Effector memory CD4-positive, alpha-beta T cell (primary cell): ENCODE measurements at places on chromosomes 11 and 22.

DNA sequence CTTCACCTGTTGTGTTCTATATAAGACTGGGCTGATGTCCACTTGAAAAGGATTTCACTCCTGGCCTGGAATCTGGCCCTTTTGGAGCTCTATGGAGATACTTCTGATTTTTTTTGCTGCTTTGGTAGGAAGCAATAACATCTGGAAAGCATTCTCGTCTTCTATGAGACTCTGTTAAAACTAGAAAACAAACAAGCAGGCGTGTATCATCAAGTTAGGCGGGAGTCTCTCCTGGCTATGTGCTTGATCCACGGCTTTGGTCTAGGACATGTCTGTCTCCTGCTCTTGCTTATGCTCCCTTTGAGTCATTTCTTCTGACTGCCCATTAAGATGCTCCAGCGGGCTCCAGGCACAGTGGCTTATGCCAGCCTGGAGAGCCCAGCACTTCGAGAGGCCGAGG, 121.4 kb upstream of the TTC12 start:
- no peak overlapping the region for H3K27ac ChIP-seq
- no peaks in the 10 kb centered on the region for H3K4me1 ChIP-seq
- H3K4me3 ChIP-seq, result no peak overlapping the region
- no peaks in the 10 kb centered on the region for H3K27me3 ChIP-seq

DNA sequence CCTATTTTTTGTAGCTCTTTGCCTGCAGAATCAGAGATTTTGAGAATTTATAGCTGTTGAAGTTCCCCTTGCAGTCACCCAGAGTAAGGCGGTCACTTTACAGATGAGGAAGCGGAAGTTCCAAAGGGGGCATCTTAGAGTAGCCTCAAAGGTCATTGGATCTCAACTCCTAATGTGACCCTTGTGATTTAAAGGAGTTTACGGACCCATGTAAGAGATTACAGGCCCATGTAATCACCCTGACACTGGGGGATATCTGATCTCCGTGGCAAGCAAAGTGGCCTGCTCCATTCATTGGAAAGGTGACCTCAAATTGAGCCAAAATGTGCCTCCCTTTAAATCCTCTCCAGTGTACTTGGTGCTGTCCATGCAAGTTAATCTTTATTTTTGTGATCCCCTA, 15.7 kb downstream of the P2RX3 start:
- H3K4me3 ChIP-seq, result no peak overlapping the region
- no peaks in the 10 kb centered on the region for H3K27me3 ChIP-seq
- H3K36me3 ChIP-seq, result no peaks in the 10 kb centered on the region

GRCh38 chr22:43832393-43833265, 20.5 kb upstream of the EFCAB6 start:
- no peak for DNase-seq
- no peaks in the 10 kb centered on the region for H3K36me3 ChIP-seq
- no peaks in the 10 kb centered on the region for H3K27me3 ChIP-seq

GRCh38 chr11:17601676-17602075, 54.6 kb downstream of the OTOG start:
- no peak overlapping the region for H3K27ac ChIP-seq
- H3K4me3 ChIP-seq, result no peak overlapping the region
- peaks cover 2% of the 10 kb centered on the region for H3K4me1 ChIP-seq
- H3K27me3 ChIP-seq, result no peaks in the 10 kb centered on the region
- DNase-seq, result no peak

DNA sequence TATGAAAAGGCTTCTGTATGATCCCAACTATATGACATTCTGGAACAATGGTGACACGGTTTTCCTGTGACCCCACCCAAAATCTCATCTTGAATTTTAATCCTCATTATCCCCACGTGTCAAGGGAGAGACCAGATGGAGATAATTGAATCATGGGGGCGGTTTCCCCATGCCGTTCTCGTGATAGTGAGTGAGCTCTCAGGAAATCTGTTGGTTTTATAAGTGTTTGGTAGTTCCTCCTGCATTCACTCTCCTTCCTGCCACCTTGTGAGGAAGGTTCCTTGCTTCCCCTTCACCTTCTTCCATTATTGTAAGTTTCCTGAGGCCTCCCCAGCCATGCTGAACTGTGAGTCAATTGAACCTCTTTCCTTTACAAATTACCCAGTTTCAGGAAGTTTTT, 53.1 kb upstream of the TSPAN18 start:
- no peak for DNase-seq
- H3K4me1 ChIP-seq, result no peaks in the 10 kb centered on the region
- no peak overlapping the region for H3K27ac ChIP-seq
- no peaks in the 10 kb centered on the region for H3K27me3 ChIP-seq
- no peaks in the 10 kb centered on the region for H3K36me3 ChIP-seq
- H3K4me3 ChIP-seq, result no peak overlapping the region

DNA sequence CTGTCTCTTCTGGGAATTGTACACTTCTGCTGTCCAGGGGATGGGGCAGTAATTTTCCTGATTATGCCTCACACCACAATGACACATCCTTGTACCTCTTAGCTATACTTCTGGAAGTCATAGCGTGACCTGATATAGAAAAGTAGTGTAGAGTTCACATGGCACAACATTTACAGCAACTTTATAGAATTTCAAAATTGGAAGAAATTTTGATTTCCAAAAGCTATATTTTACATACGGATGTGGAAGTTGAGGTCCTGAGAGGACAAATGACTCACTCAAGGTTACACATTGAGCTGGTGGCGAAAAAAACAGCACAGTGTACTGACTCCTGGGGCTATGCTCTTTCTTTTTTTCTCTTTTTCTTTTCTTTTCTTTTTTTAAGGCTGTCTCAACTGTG, 6.3 kb upstream of the CYP2R1 start:
- no peak overlapping the region for H3K27ac ChIP-seq
- H3K4me1 ChIP-seq, result no peaks in the 10 kb centered on the region
- DNase-seq, result no peak
- H3K36me3 ChIP-seq, result no peaks in the 10 kb centered on the region

DNA sequence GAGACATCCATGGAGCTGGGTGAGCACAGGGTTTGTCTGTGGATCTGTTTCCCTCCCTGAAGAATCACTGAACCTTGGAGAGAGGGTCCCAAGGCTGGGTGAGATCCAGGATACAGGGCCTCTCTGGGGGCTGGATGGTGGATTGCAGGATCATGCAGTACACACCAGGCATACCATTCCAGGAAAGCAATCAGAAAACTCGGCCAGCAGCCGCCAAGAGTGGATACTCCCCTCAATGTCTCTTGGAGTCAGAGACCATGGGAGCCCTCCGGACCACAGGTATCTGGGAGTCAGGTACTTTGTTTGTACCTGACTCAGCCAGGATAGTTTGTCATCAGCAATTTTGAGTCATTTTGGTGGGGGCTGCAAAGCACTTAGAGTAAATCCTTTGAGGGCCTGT, 14.6 kb upstream of the SYT13 start:
- no peak overlapping the region for H3K27ac ChIP-seq
- no peaks in the 10 kb centered on the region for H3K27me3 ChIP-seq
- DNase-seq, result no peak
- H3K4me1 ChIP-seq, result no peaks in the 10 kb centered on the region

GRCh38 chr11:65291613-65292012, 23.1 kb upstream of the CDC42EP2 start:
- no peak for DNase-seq
- peaks cover 75% of the 10 kb centered on the region for H3K36me3 ChIP-seq
- H3K4me1 ChIP-seq, result no peaks in the 10 kb centered on the region
- no peak overlapping the region for H3K4me3 ChIP-seq
- H3K27me3 ChIP-seq, result no peaks in the 10 kb centered on the region

- peak; percentile 53 for DNase-seq
- no peaks in the 10 kb centered on the region for H3K36me3 ChIP-seq
- no peak overlapping the region for H3K4me3 ChIP-seq
Observed at GRCh38 chr22:50027639-50028537, 15.3 kb upstream of the IL17REL start.

DNA sequence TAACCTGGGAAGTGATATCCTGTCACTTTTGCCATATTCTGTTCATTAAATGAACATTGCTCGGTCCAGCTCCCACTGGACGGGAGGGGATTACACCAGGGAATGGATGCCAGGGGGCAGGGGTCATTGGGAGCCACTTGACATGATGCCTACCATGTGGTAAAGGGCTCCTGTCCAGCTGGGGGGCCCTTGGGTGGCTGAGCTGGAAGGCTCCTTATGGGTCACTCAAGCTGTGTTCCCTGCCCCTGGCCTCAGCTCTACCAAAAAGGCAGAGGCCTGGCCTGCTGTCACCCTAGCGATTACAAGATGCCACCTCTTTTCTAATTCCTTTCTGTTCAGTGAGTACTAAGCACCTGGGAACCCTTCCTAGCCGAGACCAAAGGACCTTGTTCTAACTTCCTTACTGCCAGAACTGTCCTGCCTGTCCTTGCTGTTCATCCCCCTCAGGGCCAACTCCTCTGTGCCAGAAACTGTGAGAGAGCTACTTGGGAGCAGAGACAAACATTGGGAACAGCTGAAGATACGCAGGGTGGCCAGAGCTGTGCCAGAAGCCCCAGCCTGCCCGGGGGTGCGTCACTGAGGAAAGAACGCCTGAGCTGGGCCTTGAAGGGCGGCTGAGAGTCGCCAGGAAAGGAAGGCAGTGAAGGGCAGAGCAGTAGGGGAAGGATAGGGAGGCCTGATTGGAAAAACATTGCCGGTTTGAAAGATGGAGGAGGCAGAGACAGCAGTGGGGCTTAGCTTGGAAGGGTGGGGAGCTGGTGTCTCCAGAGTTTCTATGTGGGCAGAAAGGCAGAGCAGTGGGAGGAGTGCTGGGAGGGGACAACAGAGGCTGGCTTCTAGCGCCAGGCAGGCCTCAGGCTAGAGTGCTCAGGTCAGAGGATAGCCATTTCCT, 12.7 kb upstream of the UVRAG start:
- no peak overlapping the region for H3K4me3 ChIP-seq
- H3K36me3 ChIP-seq, result no peaks in the 10 kb centered on the region
- no peak overlapping the region for H3K27ac ChIP-seq
- peaks cover 16% of the 10 kb centered on the region for H3K4me1 ChIP-seq
- no peaks in the 10 kb centered on the region for H3K27me3 ChIP-seq
- DNase-seq, result no peak

DNA sequence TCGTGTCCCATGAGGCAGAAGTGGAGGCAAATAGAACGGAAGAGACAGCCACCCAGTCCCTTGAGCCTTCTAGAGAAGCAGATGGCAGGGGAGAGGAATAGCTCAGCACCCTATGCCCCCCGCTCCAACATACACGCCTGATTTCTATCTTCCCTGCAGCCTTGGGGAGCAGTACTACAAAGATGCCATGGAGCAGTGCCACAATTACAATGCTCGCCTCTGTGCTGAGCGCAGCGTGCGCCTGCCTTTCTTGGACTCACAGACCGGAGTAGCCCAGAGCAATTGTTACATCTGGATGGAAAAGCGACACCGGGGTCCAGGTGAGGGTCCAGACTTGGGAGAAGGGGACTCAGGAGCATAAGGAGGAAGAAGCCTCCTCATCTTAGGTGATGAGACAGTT, 6.6 kb downstream of the DPF2 start:
- no peak for DNase-seq
- H3K27me3 ChIP-seq, result no peaks in the 10 kb centered on the region
- peaks cover 54% of the 10 kb centered on the region for H3K36me3 ChIP-seq

DNA sequence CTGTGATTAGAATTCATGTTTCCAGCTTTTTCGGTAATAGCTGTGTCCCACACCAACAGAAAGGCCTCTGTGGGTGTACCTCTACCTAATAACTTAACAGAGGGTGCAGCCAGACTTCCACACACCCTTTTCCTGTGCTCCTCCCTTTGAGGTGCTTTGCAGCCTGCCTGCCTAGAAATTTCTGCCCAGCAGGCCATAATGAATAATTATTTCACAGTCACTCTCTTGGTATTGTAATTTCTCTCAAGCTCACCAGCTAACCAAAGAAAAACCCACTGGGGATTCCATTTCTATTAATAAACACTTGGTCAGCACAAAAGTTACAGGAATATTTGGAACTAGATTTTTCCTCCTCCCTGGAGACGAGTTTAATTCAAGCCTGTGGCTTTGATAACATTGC, 13.3 kb downstream of the WT1 start:
- H3K4me1 ChIP-seq, result peaks cover 25% of the 10 kb centered on the region
- H3K4me3 ChIP-seq, result no peak overlapping the region
- DNase-seq, result no peak
- H3K27ac ChIP-seq, result no peak overlapping the region
- no peaks in the 10 kb centered on the region for H3K36me3 ChIP-seq
- peaks cover 10% of the 10 kb centered on the region for H3K27me3 ChIP-seq

- DNase-seq, result no peak
- H3K4me1 ChIP-seq, result no peaks in the 10 kb centered on the region
- H3K27ac ChIP-seq, result no peak overlapping the region
- no peak overlapping the region for H3K4me3 ChIP-seq
- H3K27me3 ChIP-seq, result no peaks in the 10 kb centered on the region
Observed at GRCh38 chr11:95485115-95485900, 254.3 kb upstream of the SESN3 start.

- no peaks in the 10 kb centered on the region for H3K27me3 ChIP-seq
- no peaks in the 10 kb centered on the region for H3K36me3 ChIP-seq
- H3K27ac ChIP-seq, result peak overlapping the region; percentile 61
Observed at GRCh38 chr22:41021613-41022454, 70.6 kb upstream of the EP300 start.

DNA sequence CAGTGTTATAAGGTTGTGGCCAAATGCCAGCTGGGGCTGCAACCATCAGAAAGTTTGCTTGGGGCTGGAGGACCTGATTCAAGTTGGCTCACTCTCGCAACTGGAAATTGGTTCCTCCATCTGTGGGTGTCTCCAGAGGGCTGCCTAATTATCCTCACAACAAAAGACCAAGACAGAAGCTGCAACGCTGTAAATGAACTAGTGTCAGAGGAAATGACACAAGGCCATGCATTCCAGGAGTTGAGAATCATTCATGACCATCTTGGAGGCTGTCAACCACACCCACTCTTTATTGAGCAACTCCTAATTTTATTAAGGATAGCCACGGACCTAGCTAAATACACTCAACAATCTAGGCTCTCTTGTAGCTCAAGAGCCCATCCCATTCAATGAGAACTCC, 1060.8 kb downstream of the OPCML start:
- DNase-seq, result no peak
- H3K27me3 ChIP-seq, result peaks cover 3% of the 10 kb centered on the region
- no peaks in the 10 kb centered on the region for H3K36me3 ChIP-seq
- H3K4me1 ChIP-seq, result no peaks in the 10 kb centered on the region
- no peak overlapping the region for H3K27ac ChIP-seq

- no peak for DNase-seq
- no peaks in the 10 kb centered on the region for H3K27me3 ChIP-seq
- H3K4me3 ChIP-seq, result peak overlapping the region; percentile 71
- H3K4me1 ChIP-seq, result peaks cover 46% of the 10 kb centered on the region
Observed at GRCh38 chr22:37148742-37149665, 712 bp downstream of the IL2RB start.
